Right atrium auricular region (tissue), 2 donors: ENCODE measurements at places on chromosomes 2 and 18. TPM values are rescaled to one million over a fixed set of nuclear protein-coding genes. Genes with fewer than 3 reads are reported as not detected.

- H3K4me1 ChIP-seq: peaks cover 19% of the 10 kb centered on the region
- peak overlapping the region; percentile 68 for H3K27ac ChIP-seq
- H3K36me3 ChIP-seq: peaks cover 40% of the 10 kb centered on the region
- DNase-seq: peak; percentile 61
- H3K4me3 ChIP-seq: no peak overlapping the region
Observed at GRCh38 chr2:218745160-218745558, 34.5 kb downstream of the TTLL4 start.

DNA sequence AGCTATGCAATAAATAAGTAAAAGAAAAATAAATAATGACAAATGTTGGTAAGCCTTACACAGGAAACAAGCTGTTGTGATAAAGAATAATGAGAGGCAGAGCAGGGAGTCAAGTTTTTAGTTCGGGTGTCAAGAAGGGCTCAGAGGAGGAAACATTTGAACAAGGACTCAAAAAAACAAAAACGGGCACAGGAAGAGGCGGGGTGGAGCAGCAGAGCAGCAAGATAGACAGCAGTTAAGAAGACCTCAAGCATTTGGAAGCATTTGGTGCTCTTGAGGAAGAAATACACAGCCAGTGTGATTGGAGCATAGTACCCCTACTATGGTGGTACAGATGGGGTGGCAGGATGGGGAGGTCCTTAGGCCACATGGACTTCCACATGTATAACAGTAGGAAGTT is 2.8 kb downstream of the TMEM169 start:
- H3K27ac ChIP-seq: no peak overlapping the region
- no peaks in the 10 kb centered on the region for H3K27me3 ChIP-seq
- no peaks in the 10 kb centered on the region for H3K4me1 ChIP-seq
- no peaks in the 10 kb centered on the region for H3K36me3 ChIP-seq
- DNase-seq: no peak

Gene CBLN2
- 1.3 TPM for total RNA-seq

Gene CACNB4
- total RNA-seq: 0.90 TPM

Gene EMILIN1
- 36.7 TPM for total RNA-seq

Gene GNAL
- 2.7 TPM for total RNA-seq
